ENCODE measurements at places on chromosomes 16 and 17. TPM values are rescaled to one million over a fixed set of nuclear protein-coding genes. Genes with fewer than 3 reads are reported as not detected.

- DNase-seq = no peak
Measured at GRCh38 chr17:73156887-73157520, 7.8 kb upstream of the SSTR2 start.

DNA sequence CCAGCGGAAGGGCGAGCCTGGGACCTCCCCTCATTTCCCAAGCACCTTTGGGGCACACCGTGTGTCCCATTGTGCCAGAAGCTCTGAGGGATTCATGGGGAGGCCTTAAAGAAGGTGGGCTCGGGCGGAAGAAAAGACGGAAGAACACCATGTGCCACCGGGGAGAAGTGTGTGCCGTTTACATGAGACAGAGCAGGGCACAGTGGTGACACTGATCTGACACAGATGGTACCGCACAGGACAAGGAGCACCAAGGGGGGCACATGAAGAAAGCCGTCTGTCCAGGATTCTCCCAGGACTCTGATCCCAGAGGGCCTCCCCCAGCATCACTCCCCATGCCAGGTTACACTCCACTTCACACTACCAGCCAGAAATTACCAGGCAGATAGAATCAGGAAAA is 128.7 kb upstream of the CHMP6 start:
- no peak for DNase-seq

DNA sequence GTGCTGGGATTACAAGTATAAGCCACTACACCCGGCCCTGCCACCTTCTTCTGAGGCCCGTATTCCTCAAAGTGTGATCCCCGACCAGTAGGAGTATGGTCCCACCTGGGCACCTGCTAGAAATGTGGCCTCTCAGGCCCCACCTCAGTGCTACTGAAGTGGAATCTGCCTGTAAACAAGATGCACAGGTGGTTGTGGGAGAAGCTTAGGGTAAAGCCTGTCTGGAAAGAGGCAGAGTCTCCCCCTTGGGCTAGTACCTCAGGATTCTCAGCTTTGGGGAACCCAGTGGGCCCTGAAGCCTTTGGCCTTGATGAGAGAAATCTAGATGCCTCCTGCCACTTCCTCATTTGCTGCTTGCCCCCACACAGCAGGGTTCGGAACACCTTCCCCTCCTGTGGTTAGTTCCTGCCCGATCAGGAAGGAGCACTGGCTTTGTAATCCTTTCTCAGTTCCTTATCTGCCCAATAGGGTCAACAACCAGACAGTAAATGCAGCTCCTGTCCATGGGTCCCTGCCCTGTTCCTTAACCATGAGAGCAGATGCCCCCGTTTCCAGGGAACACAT is 25.2 kb downstream of the TK2 start:
- no peak for DNase-seq

- DNase-seq = no peak
Measured at GRCh38 chr17:74840989-74841666, 18.6 kb downstream of the GRIN2C start.

GRCh38 chr17:79597996-79598895 is 12.6 kb downstream of the RBFOX3 start:
- DNase-seq = no peak

GRCh38 chr16:49554681-49555080 is 181.1 kb downstream of the C16orf78 start:
- no peak for DNase-seq

- no peak for DNase-seq
Measured at GRCh38 chr16:12265108-12265507, 288.6 kb downstream of the SNX29 start.

DNA sequence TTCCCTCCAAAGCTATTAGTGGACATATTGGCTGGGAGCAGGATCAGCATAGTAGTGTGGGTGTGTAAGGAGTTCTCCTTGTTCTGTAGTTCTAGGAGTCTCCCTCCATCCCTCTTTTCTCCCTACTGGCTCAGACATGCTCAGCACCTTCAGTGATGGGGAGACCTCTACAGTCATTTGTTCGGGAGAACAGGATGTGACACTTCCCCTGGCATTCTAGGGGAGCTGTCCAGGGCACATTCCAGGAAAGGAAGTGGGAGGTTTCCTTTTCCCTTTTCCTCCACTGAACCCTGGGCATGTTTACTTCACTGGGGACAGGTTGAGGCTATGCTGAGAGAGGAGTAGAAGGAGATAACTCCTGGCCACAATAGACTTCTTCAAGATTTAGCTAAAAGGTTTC is 86.5 kb downstream of the MYH13 start:
- no peak for DNase-seq

GRCh38 chr17:61219460-61219859 is 180.2 kb upstream of the TBX2 start:
- no peak for DNase-seq

GRCh38 chr16:81630635-81631031 is 148.5 kb upstream of the PLCG2 start:
- no peak for DNase-seq

DNA sequence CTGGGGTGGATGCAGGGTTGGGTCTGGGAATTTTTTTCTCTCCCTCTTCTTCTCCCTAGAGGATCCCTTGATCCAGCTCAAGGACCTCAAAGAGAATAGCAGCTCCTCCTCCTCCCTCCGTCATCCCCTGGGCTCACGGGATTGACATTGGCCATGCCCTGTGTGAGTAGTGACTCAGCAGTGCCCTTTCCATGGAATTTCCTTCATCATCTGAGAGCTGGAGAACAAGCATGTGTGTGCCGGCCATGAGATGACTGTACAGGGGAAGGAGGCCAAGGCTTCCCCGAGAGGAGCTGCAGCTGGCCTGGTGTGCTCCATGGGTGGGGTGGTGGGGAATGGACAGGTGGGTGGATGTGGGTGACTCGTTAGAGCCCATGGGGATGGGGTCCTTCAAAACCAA is 8.9 kb upstream of the WSCD1 start:
- DNase-seq = peak; percentile 58

GRCh38 chr16:67155295-67156142 is 4.2 kb downstream of the TRADD start:
- DNase-seq = no peak

GRCh38 chr17:20800146-20800545 is 220.6 kb downstream of the CDRT15L2 start:
- DNase-seq = no peak

DNA sequence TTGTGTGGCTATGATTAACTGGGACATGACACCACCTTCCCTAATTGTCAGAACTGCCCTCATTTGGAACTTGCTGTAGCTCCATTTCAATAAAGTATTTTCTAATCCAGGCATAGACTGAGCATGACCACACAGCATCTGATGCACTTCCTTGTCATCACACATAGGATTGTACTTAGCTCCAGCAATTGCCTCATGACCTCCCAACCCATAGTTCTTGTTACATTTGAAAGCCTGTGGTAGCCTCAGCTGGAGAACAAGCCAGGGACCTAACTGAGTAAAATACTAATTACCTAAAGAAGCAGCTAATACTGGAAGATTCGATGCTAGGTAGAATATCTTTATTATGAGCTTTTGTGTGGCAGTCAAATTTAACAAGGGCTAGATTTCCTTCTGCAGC is 187.3 kb upstream of the KIF2B start:
- DNase-seq = no peak

- DNase-seq = no peak
Measured at GRCh38 chr17:29722411-29723198, 99.9 kb upstream of the CORO6 start.

GRCh38 chr17:80475910-80476876 is at the start of gene NPTX1:
Gene NPTX1 (minus strand): TSS chr17:80476607. CDS start chr17:80476446, 161 bp downstream.
- DNase-seq = no peak

DNA sequence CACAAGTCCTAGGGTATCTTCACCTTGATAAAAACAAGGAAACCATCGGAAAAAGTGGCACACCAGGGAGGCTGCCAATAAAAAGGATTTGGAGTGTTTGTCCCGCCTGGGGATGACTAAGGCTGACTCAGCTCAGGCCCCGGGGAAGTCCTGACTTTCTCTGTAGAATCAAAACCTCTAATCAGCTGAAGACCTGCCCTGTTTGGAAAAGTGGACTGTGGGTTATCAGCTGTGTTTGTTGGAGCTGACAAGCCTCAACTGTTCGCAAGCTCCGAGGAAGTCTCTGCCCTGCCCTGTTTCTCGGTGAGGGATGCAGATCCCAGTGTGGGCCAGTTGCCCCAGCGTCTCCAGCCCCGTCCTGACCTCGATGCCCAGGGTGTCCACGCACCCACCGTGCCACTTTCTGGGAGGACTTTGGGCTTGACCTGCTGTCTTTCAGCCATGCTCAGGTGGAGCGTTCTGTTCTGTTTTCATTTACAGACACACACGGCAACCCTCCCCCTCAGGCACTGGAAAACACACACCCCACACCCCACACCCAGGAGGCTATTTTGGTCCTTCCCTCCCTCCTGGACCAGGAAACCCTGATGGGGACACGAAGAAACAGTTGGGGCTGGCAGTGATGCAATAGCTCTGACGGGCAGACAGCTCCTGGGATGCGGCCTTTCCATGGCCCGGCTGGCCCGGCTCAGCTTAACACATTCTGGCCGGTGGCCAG is 27.6 kb upstream of the PITPNA start:
- DNase-seq = no peak

GRCh38 chr16:50103764-50104163 is 38.0 kb downstream of the HEATR3 start:
- no peak for DNase-seq

DNA sequence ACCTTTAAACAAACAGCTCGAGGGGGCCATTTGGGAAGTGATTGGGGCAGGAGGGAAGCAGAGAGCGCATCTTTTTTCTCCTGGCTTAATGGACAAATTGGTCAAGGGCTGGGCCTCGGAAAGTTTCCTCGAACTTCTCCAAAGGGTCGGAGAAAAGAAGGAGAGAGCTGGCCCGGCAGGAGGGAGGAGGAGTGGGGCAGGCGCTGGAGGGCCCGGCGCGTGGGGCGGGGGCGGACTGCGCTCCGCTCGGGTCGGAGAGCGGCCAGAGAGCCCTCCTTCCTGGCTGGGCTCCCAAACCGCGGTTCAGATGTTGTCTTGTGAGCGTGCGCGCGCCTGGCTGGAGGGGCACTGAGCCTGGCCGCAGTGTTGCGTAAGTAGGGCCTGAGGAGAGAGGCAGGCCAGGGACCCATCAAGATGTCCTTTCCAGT is 1.2 kb downstream of the MMP2 start:
- no peak for DNase-seq

DNA sequence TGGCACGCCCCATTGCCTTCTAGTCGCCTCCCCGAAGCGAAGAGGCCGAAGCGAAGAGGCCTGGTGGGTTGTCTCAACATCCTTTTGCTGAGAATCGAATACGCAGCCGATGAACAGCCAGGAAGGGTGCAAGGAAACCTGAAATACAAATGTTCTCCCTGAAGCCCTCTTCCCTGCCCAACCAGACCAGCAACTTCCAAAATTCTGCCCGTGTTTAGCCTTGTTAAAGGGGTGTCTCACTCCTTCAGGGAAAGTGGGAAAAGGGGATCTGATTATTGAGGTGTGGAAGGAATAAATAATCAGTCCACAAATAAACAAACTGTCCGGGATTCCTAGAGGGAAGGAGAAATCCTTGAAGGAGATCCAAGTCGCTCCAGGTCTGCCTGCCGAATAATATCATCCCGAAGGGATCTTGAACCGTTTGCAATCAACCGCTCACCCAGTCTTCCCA is 1.4 kb upstream of the FOXC2 start:
- no peak for DNase-seq

DNA sequence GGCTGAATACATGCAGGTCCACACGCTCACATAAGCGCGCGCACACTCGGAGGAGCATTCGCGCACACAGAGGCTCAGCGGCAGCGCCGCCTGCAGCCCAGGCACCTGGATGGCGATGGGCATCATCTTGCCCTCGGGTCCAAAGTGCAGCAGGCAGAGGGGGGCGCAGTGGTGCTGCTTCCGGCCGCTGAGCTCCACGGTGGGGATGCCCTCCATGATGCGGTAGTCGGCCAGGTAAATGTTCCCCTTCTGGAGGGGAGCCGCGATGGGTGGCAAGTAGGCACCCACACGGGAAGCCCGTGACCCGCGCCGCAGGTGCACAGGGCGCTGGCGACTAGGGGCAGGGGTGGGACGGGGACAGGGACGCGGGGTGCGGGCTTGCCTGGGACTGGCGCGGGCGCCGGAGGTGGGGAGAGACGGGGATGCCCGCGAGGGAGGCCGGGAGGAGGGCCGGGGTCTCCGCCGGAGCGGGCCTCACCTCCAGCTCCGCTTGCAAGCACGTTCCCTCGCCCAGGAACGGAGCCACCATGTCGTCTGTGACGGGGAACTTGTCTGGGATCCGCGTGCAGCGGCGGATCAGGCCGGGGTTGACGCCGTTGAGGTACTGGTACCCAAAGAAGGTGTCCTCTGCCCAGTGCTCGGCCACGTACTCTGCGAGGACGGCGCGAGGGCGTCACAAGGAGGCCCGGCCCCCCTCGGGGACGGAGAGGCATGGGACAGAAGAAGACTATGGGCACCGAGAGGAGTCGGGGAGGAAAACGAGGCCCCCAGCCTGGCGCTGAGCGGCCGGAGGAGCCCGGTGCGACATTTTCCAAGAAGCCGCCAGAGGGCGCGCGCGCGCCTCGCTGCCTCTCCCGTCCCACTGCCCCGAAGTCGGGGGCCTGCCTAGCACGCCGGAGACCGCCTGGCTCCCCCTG is 8.0 kb downstream of the ALOX12B start:
- DNase-seq = no peak

GRCh38 chr16:16073891-16074881 is 124.8 kb downstream of the ABCC1 start:
- DNase-seq = no peak

- DNase-seq = no peak
Measured at GRCh38 chr16:3761375-3762106, 44.2 kb upstream of the TRAP1 start.

GRCh38 chr16:71453036-71453435 is 9.0 kb downstream of the ZNF23 start:
- no peak for DNase-seq

GRCh38 chr16:27920391-27920891 is 143.1 kb downstream of the GSG1L start:
- no peak for DNase-seq

DNA sequence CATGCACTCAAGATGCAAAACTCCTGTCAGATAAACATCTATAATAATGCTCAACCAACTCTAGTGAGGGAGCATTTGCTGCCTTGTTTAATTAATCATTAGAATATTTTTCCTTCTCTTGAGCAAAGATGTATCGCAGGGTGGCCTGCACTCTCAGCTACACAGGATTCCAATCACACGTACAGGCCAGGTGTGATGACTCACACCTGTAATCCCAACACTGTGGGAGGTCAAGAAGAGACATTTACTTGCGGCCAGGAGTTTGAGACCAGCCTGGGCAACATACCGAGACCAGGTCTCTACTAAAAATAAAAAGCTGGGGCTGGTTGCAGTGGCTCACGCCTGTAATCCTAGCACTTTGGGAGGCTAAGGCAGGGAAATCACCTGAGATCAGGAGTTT is 49.1 kb downstream of the ARHGAP17 start:
- DNase-seq = no peak

- DNase-seq = no peak
Measured at GRCh38 chr16:77970371-77970770, 52.0 kb upstream of the CLEC3A start.

GRCh38 chr16:20910781-20911321 is 10.3 kb downstream of the LYRM1 start:
- peak; percentile 95 for DNase-seq

Gene SLFN11
- 24.3 TPM for total RNA-seq

Gene CCL17
- total RNA-seq = not detected

Gene HAS3
- total RNA-seq = 6.2 TPM

Gene EPN3
- 0.23 TPM for total RNA-seq

Gene TXNL4B
- total RNA-seq = 6.0 TPM

Gene KRT28
- not detected for total RNA-seq
